ENCODE measurements at places on chromosomes 7 and 10.

DNA sequence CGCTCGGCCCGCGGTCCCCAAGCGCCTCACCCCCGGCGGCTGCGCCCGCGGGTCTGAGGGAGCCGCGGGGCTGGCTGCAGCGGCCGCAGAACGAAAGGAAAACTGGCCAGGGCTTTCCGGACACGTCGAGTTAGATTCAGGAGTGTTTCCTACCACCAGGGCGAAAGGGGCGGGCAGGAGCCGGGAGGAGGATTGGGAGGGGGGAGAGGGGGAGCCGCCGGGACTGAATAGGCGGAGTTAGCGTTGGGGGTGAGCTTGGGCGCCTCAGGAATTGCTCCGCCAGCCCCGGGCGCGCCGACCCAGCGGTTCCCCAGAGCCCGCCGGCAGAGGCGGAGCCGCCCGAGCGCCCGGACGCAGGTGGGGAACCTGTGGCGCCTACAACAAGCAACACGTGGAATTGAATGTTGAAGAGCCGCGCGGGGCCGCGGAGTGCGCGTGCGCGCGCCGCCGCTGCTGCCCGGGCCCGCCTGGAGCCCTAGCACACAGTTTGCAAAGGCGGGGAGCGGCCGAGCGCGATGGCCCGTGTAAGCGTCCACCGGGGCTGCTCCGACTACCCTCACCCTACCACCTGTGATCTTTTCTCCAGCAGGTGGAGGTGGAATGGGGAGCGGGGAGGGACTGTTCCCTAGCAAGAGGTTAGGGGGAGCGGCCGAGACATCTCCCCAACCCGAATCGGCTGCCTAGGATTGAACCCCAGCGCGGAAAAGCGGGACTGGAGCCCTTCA is at the start of gene CADPS2:
Gene CADPS2, minus strand, starts transcription at position 104 of the 725 bp plus-strand sequence. CDS start 123 bp downstream, outside the sequence.
- DNase-seq = no peak

DNA sequence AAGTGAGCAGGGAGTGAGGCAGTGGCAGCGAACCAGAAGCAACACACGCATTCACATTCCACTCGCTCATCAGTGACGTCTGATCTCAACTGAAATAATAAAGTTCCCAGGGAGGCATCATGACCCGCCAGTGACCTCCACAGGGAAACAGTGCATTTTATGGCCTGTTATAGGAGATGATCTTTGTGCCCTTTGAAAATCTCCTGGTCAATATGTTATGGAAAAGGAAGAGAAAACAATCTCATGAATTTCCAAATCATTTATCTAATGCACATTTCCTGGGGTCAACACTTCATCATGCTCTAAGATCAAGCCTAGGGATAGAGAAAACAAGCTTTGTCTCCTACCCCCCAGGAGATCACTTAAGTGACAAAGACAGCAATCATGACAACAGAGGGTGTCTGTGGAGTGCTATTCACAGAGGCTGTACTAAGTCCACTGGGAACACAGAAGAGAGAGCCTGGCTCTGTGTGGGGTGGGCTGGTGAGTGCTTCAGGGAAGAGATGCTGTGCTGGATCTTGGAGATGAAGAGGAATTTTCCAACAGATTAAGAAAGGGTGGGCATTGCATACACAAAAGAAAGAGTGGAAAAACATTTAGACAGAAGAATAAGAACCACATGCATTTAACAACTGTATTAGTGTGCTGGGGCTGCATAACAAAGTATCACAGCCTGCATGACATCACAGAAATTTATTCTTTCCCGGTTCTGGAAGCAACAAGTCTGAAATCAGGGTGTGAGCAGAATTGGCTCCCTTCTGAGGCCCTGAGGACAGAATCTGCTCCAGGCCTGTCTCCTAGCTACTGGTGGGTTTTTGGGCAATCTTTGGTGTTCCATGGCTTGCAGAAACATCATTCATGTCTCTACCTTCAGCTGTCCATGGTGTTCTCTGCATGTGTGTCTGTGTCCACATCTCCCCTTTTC is 613.9 kb upstream of the IGFBP3 start:
- DNase-seq = no peak

DNA sequence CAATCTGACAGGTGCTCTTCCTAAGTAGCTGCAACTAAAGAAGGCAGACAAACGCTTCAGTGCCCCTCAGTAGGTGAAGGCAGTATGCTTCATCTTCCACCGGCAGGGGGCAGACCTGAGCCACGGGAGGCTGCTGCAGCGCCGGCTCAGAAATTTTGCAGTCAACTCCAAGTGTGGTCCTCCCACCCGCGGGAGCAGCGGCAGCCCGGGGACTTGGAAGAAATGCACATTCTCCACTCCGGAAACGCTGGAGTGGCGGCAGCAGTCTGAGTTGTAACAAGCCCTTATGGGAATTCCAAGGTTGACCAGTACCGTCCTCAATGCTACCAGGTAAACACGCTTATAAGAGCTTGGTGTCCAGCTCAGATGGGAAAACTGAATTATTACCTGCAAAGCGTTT is 3.4 kb downstream of the IGFBP3 start:
- DNase-seq = no peak

- no peak for DNase-seq
These were observed 177.3 kb upstream of the ZNF32 start for GRCh38 chr10:43825984-43826383.

DNA sequence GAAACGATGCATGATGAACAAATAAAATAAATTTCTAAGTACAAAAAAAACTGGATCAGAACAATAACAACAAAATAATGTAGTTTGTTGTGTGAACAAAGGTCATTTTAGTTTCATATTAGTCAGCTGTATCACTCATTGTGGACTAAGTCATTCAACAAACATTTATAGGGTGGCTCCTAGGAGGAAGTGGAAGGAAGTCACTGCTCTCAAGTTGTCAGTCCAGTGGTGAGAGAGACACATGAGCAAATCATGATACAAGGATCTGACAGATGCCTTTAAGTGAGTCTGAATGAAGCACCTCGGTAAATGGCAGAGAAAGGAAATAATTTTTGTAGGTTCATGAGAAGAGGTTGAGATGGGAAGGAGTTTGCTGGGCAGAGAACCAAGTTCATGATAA is 56.8 kb downstream of the EPDR1 start:
- DNase-seq = no peak

DNA sequence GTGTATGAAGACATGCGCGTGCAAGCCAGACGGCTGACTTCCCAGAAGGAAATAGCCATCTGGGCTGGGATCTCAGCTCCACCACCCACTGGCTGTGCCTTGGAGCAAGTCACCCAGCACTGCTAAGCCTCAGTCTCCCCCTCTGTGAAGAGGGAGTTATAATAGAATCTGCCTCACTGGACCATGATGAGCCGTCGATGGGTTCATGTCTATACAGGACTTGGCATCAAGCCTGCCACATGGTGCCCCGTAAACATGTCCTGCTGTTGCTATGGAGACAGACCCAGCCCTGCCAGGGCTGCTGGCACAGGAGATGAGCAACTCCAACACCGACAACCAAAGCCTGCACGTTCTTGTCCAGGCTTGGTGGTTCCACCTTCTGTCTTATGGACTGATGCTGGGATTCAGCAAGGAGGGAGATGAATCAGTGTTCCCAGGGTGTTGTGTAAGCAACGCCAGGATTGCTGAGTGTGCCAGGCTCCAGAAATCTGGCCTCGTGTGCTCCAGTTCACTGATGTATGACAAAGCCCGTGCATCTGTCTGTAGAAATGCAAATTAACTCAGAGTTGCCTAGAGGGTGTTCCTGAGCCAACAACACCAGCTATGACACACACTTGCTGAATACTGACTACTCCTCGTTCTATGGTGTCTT is 5.6 kb downstream of the GPR15LG start:
- no peak for DNase-seq

- no peak for DNase-seq
These were observed 175.4 kb downstream of the SKAP2 start for GRCh38 chr7:26688936-26689506.

DNA sequence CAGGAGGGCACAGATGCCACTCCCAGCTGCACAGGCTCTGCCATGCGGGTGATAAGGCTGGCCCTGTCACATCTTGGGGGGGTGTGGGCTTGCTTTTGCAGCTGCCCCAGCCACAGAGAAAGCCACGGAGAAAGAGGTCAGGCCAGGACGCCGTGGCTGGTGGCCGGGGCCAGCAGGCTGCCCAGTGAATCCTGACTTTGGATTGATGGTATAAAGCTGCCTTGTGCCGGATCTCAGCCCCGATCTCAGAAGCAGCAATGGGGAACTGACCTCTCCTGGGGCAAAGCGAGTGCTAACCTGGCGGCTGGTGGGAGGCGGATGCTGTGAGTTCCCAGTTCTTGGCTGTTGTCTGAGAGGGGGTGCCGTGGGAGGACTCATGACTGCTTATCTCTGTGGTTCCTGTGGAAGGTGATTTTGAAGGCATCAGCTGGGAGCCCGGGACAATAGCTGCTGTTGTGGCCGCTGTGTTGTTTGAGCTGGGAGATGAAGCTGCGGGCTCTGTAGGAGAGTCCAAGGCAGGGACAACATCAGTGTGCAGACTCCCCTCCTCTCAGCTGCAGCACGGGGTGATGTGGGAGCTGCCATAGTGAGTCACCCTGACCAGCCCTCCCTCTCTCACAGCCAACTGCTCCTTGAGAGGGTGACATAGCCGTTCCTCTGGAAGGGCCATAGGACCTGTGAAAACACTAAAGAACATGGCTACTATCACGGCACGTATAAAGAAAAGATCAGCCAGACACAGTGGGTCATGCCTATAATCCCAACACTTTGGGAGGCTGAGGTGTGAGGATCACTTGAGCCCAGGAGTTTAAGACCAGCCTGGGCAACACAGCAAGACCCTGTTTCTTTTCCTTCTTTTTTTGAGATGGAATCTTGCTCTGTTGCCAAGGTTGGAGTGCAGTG is 17.0 kb downstream of the IL15RA start:
- DNase-seq = no peak

DNA sequence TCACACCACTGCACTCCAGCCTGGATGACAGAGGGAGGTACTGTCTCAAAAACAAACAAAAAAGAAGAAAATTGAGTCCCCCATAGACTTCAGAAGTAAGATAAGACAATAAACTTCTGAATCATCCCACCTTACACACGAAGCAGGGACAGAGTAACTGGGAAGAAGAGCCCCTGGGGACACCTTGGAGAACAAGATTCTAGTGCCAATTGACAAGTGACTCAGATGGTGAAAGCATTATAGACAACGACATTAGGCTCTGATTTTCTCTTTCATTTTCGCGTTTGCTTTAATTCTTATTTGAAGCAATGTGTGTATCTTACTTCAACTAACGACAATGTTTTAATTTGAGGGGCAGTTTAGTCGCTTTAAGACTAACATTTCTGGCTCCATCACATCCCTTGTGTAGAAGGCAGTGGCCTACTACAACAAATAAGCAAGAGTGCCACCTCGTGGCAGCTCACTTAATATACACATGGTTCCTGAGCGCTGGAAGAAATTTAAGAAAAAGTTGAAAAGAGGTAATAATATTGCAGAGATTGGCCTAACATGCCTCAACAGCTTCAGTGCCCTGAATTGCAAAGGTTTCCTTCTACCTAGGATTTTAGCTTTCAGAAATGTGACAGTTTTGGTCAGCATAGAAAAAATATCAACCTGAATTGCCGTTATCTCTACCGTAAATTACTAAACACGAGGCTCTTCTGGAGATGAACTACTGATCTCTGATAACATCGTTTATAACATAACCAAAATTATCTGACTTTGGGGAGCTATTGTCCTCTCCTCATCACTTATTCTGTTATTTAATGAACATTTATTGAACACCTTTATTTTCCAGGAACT is 36.7 kb downstream of the ASNS start:
- peak; percentile 12 for DNase-seq

GRCh38 chr7:157496416-157497275 is 159.8 kb downstream of the DNAJB6 start:
- DNase-seq = no peak

GRCh38 chr10:27383595-27384542 is 120.2 kb upstream of the RAB18 start:
- no peak for DNase-seq

- no peak for DNase-seq
These were observed 44.3 kb upstream of the EIF4H start for GRCh38 chr7:74129887-74130286.

DNA sequence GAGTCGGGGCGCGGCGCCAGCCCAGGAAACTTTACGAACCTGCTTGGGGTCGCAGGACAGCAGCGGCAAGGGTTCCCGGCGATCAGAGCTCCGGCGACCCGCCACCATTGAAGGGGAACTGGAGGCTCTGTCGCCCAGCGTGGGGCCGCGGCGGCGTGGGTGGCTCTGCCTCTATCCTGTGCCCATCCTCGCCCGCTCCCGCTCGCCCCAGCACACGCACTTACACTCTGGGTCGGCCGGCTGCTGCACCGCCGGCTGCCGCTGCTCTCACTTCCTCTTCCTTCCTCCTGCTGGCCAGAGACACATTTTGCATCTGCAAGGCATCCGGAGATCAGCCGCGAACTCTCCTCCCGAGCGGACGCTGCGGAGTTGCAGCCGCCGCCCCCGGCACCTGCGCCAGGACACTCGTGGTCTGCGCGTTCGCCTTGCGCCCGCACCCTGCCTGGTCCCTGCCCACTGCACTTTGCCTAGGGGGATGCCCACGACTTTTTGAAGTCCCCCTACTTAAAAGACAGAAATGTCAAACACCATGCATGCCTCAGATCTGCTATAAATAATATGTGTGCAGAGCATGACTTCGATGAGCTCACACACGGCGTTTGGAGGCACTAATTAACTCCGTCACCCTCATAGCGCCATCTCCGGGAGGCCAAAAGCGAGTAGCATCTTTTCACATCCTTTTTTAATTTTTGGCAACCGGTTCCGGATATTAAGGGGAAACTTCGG is at the start of gene ELMO1:
Gene ELMO1, minus strand, starts transcription at position 229 of the 726 bp plus-strand sequence. CDS start 106,174 bp downstream, outside the sequence.
- no peak for DNase-seq

GRCh38 chr10:14674376-14675050 is 100.2 kb downstream of the FAM107B start:
- DNase-seq = no peak

DNA sequence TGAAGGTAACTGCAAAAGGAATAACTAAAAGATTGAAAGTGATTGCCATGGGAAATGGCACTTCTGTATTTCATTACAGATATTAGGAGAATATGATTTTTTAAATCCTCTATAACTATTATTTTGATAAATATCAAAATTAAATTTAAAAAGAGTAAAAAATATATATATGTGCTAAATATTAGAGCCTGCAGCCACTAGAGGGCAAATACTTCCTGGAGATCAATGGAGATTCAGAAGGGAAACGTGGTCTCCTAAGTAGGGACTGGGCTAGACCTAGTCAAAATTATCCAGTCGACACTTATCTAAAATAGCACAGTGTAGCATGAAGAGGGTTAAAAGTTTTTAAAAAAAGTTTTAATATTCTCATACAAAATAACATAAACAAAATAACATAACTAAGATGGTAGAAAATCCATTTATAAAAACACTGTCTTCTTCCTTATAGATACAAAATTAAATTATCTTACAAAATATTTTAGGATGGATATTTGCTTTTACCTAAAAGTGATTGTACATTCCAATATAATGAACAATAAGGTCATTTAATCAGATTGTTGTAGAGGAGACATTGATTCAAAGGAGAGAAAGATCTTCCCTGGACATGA is 434.3 kb downstream of the MDFIC start:
- DNase-seq = no peak

GRCh38 chr10:6383096-6383812 is 180.5 kb downstream of the PFKFB3 start:
- no peak for DNase-seq

DNA sequence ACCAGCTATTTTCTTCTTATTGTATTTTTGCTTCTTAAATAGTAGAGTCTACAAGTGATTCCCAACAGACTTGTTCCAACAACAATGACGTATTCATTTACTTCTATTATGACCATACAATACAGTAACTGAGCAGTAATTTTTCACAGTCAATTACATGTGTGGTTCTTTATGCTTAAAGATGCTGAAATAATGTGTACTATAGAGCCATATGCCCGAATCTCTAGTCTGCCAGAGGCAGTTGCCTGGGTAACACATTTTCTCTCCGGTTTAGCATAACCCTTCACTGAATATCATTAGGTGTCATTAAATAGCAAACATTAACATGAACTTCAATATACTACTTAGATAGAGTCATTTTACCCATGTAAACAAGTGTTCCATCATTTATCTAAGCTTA is 75.0 kb downstream of the SLC25A13 start:
- no peak for DNase-seq

All from HS-27A (cell line).